ENCODE measurements at places on chromosomes 11 and 22.

GRCh38 chr22:33126881-33127280 is 68.7 kb upstream of the SYN3 start:
- DNase-seq, result peak; percentile 51

DNA sequence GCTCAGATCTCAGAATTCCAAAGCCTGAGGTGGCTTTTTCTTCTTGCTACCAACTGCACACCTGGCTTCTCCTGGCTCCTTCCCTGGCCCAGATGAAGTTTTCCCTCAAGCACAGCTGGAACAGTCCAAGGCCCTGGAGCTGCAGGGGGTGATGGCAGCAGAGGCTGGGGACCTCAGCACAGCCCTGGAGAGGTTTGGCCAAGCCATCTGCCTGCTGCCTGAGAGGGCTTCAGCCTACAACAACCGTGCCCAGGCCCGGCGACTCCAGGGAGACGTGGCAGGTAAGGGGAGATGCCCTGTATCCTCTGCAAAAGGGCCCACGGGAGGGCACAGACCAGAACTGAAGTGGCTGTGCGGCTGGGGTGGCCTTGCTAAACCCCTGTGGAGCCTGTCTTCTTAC is 1.2 kb downstream of the TTC36 start:
- DNase-seq, result no peak

DNA sequence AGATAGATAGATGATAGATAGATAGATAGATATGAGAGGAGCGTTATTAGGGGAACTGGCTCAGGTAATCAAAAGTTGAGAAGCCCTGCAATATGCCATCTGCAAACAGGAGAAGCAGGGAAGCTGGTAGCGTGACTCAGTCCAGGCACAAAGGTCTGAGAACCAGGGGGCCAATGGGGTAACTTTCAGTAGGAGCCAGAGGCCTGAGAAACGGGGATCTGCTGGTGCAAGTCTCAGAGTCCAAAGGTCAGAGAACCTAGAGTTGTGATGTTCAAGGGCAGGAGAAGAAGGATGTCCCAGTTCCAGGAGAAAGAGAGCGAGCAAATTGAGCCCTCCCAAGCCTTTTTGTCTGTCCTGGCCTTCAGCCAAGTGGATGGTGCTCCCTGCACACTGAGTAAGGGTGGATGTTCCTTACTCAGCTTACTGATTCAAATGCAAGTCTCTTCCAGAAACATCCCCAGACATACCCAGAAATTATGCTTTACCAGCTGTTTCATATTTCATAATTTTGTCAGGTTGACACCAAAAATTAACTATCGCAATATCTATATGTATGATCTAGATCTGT is 87.8 kb upstream of the SLC22A12 start:
- no peak for DNase-seq

- no peak for DNase-seq
These were observed 21.4 kb downstream of the YPEL1 start for GRCh38 chr22:21714059-21714770.

DNA sequence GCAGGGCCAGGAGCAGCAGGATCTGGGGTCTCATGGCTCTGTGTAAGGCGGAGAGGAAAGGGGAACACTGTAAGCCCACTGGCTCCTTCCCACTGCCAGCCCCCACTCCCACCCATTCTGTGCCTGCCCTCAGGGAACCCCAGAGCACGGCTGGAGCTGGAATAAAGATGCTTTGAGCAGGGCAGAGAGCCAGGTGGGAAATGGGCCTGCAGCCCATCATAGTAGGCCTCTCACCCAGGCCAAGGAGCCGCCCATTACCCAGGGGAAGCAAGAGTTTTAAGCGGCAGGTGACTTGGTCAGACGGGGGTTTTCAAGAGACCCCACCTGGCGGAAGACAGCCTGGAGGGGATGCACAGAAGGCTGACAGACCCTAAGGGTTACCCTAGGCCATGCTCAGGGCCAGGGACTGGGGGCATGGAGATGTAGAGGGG is 4.6 kb downstream of the LRRC32 start:
- DNase-seq, result no peak

- DNase-seq, result no peak
These were observed 206.8 kb upstream of the NTM start for GRCh38 chr11:131163613-131164012.

DNA sequence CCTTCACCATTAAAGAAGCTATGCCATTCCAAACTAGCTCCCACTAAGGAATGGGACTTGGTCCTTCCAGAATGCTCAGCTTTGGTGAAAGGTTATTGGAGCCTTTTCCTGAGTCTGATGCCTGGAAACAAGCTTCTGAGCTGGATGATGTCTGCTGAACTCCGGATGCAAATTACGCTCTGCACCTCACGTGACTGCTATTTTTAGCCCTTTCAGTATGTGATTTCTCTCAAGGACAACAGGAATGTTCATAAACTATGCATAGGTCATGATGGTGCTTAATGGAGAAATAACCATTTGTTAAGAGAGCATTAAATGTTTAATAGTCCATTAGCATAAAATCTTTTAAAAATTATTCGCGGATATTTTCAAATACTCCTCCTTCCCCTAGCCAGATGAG is 631.4 kb upstream of the KIRREL3 start:
- no peak for DNase-seq

DNA sequence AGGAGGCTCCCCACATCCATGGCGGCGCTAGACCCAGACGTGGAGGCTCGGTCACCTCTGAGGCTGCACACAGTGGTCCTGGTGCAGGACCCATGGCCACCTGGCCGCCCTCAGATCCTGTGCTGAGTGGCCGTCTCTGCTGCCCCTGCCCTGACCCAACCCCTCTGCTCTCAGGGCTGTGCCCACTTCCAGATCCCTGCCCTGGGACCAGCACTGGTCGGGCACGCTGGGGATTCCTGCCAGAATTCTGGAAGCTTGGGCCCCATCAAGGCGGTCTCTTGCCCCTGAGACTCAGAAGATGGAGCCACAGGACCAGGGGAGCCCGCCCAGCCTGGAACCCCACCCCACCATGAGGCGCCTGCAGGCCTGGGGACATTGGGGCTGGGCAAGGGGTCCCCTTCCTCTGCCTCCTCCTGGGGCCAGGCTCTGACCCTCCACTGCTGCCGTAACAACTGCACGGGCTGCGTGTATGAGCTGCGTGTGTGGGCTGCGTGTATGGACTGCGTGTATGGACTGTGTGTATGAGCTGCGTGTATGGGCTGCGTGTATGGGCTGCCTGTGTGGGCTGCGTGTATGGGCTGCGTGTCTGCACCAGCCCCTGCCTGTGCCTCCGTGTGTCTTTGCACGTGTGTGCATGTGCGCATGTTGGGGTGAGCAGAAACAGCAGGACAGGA is 48.7 kb downstream of the IGLL1 start:
- DNase-seq, result no peak

DNA sequence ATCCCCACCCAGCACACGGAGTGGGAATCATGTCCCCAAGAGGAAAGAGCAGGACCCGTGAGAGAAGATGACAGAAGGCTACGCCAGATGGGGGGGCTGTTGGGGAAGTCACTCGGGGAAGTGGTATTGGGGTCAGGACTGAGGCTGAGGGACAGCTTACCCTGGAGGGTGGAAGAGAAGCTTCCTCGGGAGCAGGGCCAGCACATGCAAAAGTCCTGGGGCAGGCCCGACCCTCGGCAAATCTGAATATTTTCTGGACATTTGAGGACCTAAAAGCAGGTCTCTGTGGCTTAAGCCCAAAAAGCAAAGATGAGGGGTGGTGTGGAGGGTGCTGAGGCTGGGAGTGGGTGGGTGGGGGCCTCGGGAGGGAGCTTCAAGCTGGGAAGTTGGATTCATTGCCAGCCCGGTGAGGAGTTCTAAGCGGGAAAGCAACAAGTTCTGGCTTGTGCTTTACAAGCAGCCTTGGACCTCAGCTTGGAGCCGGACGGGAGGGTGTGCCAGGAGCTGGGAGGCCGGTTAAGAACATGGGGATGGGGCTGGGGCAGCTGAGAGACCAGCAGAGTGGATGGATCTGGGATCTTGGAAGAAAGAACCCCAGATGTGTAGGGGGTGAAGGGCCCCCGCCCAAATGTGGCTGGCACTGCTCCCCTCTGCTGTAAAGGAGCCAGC is 34.9 kb downstream of the GRAMD4 start:
- no peak for DNase-seq

DNA sequence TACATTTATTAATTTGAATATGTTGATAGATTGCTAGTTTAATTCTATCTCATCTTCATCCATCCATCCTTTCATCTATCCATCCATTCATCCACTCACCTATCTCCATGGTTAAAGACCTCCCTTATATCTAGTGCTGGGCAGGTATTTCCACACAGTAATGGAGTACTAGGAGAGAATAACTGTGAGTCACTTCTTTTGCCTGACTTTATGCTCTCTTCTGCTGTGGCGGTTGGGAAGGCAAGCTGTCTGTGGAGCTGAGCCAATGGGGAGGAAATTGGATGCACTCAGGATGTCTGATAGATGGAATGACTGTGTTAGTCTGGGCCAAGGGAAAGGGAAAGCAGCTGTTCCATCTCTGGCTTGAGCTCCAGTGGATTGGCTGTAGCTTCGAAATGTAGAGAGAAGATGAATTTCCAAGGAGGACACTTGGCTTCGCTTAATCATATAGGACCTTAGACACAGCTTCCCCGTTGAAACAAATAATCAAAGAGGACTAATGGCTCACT is 60.3 kb downstream of the NELL1 start:
- no peak for DNase-seq

GRCh38 chr11:123321636-123322035 is 108.4 kb upstream of the GRAMD1B start:
- no peak for DNase-seq

DNA sequence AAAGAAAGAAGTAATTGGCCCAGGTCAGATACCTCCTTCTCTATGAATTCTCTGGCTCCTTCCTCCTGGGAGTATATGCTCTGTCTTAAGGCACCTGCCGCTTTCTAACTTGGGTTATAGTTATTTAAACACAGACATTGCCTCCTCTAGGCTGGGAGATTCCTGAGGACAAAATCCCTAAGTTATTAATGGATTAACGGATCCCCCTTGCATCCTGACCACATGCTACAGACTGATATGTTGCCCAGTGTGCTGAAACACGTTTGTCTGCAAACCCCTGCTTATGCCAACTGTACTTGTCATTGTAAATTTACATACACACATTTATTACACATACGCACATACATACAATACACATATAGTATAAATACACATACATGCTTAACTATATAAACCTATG is 35.3 kb downstream of the PACSIN2 start:
- no peak for DNase-seq

- DNase-seq, result peak; percentile 63
These were observed 62.1 kb downstream of the THAP12 start for GRCh38 chr11:76318744-76319384.

DNA sequence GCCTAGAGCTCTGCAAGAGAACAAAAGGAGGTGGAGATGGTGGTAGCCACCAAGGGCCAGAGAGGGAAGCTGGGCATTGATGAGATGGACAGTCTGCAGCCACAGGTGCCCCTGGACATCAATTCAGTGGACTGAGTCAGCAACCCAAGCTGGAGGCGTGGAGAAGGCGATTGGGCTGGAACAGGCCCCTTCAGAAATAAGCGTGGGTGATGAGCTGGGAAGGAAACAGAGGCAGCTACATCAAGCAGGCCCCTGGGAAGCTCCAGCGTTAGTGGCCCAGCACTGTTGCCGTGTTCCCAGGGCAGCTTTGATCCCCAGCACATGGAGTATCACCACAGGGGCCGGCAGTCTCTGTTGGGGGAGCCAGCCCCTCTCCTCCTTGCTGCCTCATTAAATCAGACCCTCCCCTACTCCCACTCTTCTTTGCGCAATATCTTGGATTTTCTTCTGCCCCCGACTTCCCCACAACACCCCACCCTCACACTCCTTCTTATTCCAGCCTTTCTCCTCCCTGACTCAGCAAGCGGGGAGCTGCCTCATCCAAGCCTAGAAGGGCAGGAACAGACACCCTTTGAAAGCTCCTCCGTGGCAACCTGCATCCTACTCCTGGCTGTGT is 31.7 kb upstream of the OAF start:
- no peak for DNase-seq

DNA sequence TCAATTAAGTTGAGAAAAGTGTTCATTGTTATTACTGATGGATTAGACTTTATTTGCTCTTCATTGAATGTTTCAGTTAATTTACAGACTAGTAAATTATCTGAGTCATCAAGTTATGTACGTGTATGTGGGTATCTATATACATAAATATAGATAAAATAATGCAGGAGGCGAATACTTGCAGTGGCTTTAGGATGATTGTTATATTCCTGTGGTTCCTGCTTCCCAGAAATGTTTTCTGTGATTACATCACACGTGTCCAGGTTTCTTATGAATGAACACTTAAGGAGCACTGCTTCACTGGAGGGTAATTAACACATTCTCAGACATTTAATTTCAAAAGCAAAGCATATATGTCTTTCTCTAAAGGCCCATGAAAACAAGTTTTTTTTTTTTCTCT is 28.4 kb downstream of the YAP1 start:
- no peak for DNase-seq

- DNase-seq, result no peak
These were observed 717.9 kb upstream of the LUZP2 start for GRCh38 chr11:23778971-23779370.

- no peak for DNase-seq
These were observed 22.2 kb upstream of the ELFN2 start for GRCh38 chr22:37449331-37450001.

DNA sequence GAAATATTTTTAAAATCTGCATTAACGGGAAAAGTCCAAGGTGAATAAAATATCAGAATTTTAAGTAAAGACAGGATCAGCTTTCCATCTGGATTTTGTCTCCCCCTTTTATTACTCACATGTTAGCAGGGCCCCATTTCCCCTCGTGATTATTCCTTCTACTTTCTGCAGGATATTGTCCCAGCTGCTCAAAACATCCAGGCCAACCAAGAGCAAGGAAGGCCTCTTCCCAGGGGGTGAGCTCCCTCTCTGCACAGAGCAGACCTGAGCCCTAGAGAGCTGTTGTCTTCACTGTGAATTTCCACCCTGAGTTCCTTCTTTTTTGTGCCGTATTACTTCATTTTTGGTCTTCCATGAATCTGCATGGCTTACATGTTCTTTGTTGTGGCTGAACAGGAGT is 3.7 kb upstream of the TMPRSS13 start:
- no peak for DNase-seq

- no peak for DNase-seq
These were observed 269.4 kb downstream of the TTC28 start for GRCh38 chr22:28410050-28410816.

DNA sequence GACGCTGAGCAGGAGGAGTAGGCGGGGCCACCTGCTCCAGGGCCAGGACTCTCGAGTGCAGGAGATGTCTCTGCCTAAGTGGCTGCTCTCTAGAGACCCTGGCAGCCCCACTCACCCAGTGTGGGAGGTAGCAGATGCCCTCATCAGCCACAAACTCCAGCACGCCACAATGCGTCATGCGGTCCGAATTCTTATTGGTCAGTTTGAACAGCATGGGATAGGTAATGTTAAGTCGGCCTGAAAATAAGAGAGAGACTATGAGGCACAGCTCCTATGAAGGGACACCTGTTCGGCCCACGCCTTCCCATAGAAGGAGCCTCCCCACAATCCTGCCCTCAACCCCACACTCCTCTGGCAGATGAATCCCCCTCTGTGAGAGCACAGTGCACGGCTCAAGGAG is 7.4 kb downstream of the UFD1 start:
- no peak for DNase-seq

- no peak for DNase-seq
These were observed 38.0 kb upstream of the SLC25A1 start for GRCh38 chr22:19216579-19216978.

GRCh38 chr11:2031058-2031457 is 33.4 kb upstream of the H19 start:
- DNase-seq, result no peak
